ENCODE measurements at places on chromosomes 7 and 10. TPM values are rescaled to one million over a fixed set of nuclear protein-coding genes. Genes with fewer than 3 reads are reported as not detected.

Gene TCAF1
- 26.8 TPM for total RNA-seq

Gene SPOCK2
- 1.2 TPM for total RNA-seq

Gene CCDC3
- total RNA-seq: 2.4 TPM

Gene NAT16
- not detected for total RNA-seq

Gene DNAH11
- total RNA-seq: 4.6 TPM

Gene SAP25
- not detected for total RNA-seq

Gene ITIH5
- 0.30 TPM for total RNA-seq

Gene FOXI2
- total RNA-seq: not detected

Gene CHCHD1
- total RNA-seq: 57.4 TPM

Gene PNLIP
- total RNA-seq: not detected

Gene CPN1
- total RNA-seq: not detected

Gene DRGX
- total RNA-seq: not detected

Gene HSPA12A
- total RNA-seq: 0.05 TPM
